Endothelial cell of umbilical vein (primary cell): ENCODE measurements at places on chromosomes 3 and 15. TPM values are rescaled to one million over a fixed set of nuclear protein-coding genes. Genes with fewer than 3 reads are reported as not detected.

DNA sequence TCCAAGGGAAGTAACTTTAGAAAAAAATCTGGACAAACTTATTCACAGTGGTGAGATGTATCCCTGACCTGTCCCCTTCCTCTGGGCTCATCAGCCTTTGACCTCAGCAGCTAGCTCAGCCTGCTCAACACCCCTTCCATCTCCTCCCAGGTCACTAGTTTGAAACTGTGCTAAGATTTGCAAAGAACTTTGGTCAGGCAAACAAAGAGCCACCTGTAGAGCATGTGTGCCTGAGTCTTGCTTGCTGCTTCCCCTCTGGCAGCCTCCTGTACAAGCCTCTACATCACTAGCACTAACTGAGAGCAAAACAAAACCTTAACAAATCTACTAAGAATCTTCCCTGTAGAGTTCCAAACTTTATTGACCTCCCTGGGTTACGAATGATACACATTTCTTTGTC lies 43.9 kb downstream of the NR1I2 start:
- H3K4me3 ChIP-seq: no peak overlapping the region
- H3K4me1 ChIP-seq: no peaks in the 10 kb centered on the region
- no peak for DNase-seq
- no peaks in the 10 kb centered on the region for H3K27me3 ChIP-seq
- H3K27ac ChIP-seq: no peak overlapping the region

DNA sequence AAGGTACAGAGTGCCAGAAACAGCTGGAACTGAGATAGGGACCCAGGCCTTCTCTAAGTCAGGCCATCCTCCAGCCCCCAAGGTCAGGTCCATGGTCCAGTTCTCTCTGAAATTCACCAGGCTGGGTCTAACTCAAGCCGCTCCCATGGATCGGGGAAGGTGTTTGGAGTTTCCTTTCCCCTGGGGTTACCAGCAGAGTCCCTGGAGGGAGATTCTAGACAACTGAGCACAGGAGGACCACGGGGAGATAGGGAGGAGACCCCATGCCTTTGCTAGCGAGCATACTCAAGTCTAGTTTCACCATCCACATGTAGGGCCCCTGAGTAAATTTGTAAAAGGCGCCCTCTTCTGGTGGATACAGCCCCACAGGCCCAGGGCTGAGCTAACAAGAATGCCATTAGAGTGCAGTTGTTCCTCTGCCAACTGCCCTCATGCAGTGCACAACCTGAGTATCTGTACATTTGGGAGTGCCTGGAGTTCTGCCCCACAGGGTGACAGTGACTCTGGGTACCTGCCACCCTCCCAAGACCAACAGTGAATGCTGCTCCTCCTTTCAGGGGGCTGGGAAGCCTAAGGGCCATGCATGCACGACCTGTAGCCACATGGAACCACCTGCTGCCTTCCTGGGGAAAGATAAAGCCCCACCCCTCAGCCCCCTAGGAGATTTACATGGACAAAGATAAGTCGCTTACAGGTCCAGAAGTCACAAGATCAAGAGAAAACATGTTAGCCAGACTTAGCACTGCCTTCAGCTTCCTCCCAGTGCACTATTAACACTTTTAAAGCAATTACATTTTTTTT lies 89.0 kb downstream of the IQSEC1 start:
- no peak overlapping the region for H3K4me3 ChIP-seq
- H3K36me3 ChIP-seq: no peaks in the 10 kb centered on the region
- no peaks in the 10 kb centered on the region for H3K4me1 ChIP-seq
- H3K27ac ChIP-seq: no peak overlapping the region

- no peak overlapping the region for H3K27ac ChIP-seq
- H3K4me1 ChIP-seq: no peaks in the 10 kb centered on the region
- no peak for DNase-seq
- no peak overlapping the region for H3K4me3 ChIP-seq
These were observed 50.6 kb downstream of the AGTR1 start for GRCh38 chr3:148748283-148748682.

GRCh38 chr3:33196538-33196937 lies 22.1 kb downstream of the SUSD5 start:
- H3K27me3 ChIP-seq: no peaks in the 10 kb centered on the region

DNA sequence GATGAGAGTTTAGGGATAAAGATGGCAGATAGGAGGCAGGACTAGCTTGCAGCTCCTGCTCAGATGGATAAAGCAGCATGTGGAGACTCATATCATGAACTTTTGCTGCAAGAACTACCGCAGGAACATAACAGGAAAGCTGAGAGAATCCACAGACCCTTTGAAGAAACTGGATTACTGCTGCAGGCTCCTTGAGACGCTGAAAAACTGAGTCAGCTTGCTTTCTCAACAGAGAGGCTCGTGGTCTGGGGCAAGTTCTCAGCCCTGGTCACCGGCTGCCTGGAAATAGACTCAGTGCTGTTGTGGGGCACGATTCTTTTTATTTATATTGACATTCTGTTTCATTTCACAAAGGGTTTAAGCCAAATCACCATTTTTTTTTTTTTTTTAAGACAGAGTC lies 28.8 kb upstream of the TRIM59 start:
- no peak overlapping the region for H3K4me3 ChIP-seq
- H3K27me3 ChIP-seq: peaks cover 16% of the 10 kb centered on the region
- DNase-seq: no peak
- H3K27ac ChIP-seq: no peak overlapping the region

Gene ZPLD1
- not detected in 2 replicates for total RNA-seq
